ENCODE measurements at places on chromosomes 13 and 19. TPM values are rescaled to one million over a fixed set of nuclear protein-coding genes. Genes with fewer than 3 reads are reported as not detected.

GRCh38 chr19:5607318-5608275 lies 15.0 kb downstream of the SAFB2 start:
- DNase-seq: no peak

The ARMC6 gene
- 38.6 TPM for total RNA-seq

DNA sequence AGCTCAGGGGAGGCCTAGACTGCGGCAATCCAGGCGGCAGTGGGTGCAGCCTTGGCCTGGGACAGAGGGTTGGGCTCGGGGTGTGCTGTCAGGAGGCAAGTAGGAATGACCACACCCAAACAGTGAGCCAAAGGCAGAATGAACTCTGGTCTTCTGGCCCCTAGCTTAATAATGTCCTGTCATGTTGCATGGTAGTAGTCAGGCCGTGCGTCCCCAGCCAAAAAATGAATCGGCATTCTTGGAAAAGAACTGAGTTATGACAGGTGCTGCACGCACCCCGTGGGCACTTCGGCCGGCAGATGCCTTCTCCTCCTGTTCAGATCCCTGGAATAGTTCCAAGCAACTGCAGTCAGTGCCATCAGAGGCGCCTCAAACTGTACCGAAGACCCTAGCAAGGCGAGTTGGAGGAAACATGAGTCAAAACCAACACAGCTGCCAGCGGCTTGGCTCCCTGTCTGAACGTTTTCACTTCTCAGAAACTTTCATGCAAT lies 55.9 kb downstream of the ATP7B start:
- DNase-seq: no peak

GRCh38 chr19:4700693-4700970 lies 23.0 kb downstream of the DPP9 start:
- DNase-seq: no peak

Measured in activated CD4-positive, alpha-beta T cell treated with anti-CD3 and anti-CD28 coated beads, Interleukin-2, amount 10 ng/mL, durations not matched to agents 7 days and 5 days (primary cell).